ENCODE measurements at places on chromosomes 6 and 20.

GRCh38 chr20:38825571-38825900, 20.0 kb downstream of the PPP1R16B start:
- DNase-seq = no peak

DNA sequence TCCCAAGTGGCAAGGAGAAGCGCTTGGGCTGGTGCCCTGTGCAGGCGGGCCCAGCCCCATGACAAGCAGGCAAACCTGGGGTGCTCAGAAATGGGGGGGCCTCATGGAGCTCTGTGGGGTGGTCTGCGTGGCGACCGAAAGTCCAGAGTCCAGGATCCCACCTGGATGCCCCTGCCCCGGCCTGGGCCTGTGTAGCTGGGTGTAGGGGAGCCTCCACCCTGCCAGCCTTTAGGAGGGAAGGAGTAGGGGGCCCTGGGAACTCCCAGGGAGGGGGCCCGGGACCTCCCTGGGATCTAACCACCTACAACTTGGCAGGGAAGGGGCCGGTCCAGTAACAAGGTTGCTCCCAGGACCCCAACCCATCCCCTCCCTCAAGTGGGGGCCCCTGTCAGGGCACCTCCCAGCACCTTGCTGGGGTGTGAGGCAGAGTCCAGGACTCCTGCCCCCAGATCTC, 4.5 kb upstream of the LAMA5 start:
- DNase-seq = no peak

GRCh38 chr6:150079604-150080003, 10.7 kb upstream of the ULBP3 start:
- DNase-seq = no peak

GRCh38 chr6:170174124-170174770, 116.6 kb downstream of the DLL1 start:
- no peak for DNase-seq

GRCh38 chr6:118652051-118652615, 742 bp upstream of the CEP85L start:
- no peak for DNase-seq

DNA sequence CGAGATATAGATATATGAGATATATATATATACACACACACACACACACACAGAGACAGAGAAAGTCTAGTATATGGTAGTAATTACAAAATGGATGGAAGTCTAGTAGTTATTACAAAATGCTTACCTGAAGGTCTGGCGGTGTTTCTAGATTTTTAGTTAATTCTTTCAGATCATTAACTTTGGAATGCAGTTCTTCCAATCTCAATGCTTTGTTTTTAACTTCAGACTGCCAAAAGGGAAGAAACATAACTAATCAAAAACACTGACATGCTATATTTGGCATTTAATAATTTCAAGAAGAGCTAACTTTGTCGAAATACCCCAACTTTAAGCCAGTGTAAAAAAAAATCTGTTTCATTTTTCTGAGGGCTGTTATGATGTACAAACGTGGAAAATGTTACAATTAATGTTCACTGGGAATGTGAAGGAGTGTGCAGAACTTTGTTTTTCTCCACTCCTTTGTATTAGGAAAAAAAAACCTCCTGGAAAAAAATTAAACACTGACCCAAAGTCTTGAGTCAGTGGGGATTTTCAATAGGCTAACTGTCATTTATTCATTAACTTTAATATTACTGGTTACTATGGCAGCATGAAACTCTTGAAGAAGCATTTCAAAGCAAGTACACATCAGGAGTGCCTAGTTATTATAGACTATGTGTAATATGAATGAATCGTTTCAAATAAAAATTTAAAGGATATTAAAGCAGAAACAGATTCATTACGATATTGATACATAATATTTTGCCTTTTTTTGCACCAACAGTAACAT, 232.9 kb downstream of the SYNE1 start:
- DNase-seq = no peak

- DNase-seq = no peak
Measured at GRCh38 chr20:11995805-11996567, 78.3 kb downstream of the BTBD3 start.

DNA sequence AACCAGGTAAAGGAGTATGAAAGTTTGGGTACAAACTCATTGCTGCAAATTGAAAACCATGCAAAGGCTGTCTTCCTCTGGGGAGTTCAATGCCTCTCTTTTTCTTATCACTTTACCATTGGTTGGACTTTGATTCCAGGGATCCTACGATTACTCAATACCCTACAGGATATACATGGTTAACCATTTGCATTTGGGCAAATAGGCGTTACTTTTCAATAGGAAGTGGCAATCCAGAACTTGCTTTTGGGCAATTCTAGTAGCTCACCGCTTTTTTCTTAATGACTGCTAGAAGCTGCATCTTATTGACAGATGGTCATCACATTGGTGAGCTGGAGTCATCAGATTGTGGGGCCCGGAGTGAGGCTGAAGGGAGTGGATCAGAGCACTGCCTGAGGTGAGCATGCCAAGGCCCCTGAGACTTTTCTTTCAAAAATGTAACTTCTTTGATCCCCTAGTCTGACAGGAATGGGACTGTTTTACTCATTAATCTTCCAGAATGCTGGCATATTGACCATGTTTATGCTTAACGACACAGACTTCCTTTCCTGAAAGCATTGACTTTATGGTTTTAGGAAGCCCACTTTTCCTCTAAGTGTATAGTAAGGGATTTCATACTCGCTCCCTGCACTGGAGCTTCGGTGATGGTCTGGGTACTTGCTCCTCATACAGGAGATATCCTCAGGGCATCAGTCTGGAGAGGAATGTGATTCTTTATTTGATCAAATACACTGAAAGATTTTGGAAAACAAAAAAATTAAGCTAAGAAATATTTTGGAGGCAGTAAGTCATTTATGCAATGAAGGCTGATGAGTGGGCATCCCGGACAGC, at the start of gene CCR6:
TSS of gene CCR6 (plus strand) at position 270 of the 831 bp plus-strand sequence. CDS start 13,039 bp downstream, outside the sequence.
- no peak for DNase-seq

DNA sequence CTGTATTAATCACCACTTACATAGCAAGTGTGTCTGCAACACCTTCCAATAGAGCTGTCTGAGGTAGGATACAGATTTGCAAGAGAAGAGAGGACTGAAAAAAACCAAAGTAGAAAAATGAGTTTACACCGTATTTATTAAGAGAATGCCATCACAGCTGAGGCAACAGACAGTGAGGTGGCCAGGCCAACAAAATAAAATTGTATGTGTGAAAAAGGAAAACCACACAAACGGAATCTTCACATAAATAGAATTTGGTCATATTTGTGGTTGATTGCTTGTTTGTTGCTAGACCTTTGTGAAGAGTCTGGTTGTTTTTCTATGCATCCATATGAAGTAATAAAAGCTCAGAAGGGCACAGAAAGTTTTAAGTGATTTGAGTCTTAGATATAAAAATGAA, 157.8 kb upstream of the TSHZ2 start:
- no peak for DNase-seq

GRCh38 chr6:51594981-51595380, 492.4 kb downstream of the PKHD1 start:
- no peak for DNase-seq

DNA sequence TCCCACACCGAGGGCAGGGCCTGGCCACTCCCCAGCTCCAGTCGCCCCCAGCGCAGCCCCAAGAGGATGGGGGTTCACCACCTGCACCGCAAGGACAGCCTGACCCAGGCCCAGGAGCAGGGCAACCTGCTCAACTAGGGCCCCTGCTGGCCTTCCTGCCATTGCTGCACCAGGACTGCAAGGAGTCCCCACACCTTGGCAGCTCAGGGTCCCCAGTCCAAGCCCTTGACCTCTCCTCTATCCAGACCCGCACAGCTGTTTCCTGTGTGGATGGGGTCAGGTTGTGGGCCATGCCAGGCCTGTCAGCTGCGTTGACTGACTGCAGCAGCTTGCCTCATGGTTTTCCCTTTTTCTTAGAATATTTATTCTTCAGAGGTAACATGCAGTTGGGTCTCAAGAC, 4.4 kb downstream of the LRRC73 start:
- no peak for DNase-seq

DNA sequence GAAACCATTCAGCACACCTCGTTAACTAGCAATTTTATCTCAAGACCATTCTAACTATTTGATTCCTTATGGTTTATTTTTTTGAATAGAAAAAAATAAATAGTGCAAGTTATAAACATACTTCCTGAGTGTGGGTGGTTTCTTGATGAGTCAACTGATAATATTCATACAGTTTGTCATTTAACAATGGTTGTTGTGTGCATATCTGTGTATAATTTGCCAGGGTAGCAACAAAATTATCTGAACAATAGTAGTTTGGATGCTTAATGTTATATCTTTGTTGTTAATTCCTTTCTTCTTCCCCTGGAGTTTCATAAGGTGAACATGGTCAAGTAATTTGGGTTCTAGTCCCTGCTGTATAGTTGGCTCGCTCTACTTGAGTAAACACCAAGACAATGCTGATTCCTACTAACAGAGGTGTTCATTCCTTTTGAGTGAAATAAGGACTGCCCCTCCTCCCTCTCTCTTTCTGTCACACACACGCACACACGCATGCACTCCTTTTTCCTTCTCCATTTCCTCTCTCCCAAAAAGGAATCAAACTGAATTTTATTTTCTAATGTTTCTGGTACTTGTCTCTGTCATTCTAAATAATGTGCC, 938.1 kb upstream of the EPHA7 start:
- DNase-seq = no peak

- no peak for DNase-seq
Measured at GRCh38 chr6:10522929-10523573, 1.9 kb downstream of the GCNT2 start.

DNA sequence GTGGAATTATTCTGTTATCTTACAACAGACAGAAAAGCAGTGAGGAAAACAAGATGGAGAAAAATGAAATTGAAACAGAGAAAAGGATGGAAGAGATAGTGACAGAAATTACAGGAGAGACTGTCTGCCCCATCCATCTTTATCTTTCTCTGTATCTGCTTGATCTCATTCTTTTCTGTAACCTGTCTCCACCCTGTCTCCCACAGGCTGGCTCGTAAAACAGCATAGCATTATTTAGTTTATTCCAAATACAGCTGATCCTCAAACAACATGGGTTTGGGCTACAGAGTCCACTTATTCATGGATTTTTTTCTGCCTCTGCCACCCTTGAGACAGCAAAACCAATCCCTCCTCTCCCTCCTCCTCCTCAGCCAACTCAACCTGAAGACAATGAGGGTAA, 482.3 kb upstream of the JARID2 start:
- no peak for DNase-seq

DNA sequence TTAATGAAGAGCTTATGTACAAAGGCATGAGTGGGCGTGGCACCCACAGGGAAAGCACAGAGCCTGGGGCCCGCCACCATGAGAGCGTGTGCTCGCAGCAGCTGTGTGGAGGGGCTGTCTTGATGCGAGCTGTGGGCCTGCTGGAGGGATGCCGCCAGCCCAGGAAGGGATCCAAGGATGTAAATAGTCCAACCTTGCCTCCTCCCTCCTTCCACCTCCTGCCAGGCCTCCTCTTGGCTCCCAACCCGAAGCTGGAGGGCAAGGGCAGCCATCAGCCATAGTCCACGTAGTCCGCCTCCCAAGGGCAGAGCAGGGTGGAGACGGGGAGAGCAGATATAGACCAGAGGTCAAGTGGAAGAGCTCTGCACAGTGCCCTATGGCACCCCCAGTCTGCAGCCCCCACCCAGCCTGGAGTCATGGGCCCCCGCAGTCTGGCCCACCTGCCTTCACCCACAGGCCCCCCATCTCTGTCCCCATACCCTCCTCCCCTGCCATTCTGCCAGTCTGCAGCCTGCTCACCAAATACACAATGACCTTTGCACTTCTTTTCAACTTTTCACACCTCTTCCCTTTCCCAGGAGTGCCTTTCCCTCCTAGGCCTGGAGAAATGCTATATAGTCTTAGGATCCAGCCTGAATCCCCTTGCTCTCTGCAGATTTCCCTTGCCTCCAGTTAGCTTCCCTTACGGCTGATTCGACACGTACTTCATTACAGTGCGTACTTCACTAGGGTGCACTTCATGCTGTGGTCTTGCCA, 77.1 kb downstream of the SHLD1 start:
- no peak for DNase-seq

DNA sequence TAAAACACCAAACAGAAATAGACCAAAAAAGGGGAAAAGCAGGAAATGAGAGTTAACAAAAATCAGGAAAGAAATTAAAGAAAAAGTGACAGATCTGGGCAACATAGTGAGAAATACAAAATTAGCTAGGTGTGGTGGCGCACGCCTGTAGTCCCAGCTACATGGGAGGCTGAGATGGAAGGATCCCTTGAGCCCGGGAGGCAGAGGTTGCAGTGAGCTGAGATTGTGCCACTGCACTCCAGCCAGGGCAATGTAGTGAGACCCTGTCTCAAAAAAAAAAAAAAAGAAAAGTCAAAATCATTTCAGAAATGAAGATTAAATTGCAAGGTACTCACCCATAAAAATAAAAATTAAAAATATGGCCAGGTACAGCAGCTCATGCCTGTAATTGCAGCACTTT, 13.0 kb upstream of the GRM4 start:
- DNase-seq = no peak

GRCh38 chr6:116945809-116946208, 68.8 kb downstream of the RFX6 start:
- DNase-seq = no peak

DNA sequence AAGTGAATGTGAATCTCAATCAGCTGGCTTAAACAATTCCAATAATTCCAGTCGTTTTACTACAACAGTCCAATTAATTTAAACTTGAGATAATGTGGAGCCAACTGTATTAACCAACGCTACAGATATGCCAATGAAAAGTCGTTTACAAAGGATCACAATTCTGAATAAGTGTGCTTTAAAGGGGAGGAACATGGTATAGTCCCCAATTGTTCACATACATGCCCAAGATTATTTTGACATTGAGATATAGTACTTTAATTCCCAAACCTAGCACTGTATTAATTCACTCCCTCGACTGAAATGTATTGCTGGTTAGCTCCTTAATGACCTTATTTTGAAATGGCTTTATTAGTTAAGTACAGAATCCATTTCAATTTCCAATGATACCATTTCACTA, 2.5 kb downstream of the AKIRIN2 start:
- no peak for DNase-seq

DNA sequence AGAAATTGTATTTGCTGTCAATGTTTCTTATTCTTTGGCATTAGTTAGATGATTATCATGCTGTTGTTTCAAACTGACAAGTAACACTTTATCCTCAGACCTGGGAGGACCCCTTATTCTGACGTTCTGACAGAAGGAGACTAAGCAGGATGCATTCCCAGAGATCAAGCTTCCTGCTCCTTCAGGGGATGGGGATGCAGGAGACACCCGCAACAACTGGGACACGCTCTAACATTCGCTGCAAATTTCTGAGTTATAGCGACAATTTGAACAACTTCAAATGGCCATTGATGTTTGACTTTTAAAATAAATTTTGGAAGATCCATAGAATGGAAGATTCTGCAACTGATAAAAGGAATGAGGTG, 69.0 kb upstream of the ZNF184 start:
- no peak for DNase-seq
